ENCODE measurements at places on chromosomes 2 and 18.

DNA sequence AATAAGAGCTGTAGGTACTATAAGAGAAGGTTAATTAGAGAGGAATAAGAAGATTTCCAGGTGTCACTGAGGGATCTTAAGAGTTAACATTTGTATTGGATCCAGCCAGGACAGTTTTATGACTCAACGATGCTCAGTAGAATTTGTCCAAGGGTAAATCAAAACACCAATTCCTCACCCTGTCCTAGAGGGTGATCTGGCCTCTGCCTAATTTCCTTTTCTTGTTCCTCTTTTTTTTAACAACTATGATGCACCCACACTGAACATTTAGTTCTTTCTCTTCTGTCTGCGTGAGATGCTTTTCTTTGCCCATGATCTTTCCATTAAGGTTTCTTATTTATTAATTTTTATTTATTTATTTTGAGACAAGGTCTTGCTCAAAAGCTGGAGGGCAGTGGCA is 92.0 kb downstream of the PMS1 start:
- DNase-seq, result no peak

GRCh38 chr2:40281021-40281940 is 170.6 kb downstream of the SLC8A1 start:
- peak; percentile 65 for DNase-seq

DNA sequence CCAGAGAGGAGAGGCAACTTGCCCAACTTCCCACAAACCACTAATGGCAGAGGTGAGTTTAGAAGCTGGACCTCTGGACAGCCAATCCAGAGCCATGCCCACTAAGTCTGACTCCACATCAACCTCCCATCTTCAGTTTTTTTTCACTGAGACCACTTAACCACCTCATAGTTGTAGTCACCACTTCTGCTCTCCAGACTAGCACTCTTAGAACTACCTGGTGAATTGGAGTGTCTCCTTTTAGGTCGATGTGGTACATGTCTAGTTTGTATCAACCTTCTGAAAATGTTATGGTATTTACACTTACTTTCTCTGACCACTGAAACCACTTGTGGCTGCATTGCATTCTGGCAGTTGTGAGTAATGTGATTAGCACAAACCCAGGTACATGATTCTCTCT is 743.6 kb upstream of the FANCL start:
- DNase-seq, result no peak

GRCh38 chr2:225768741-225769140 is 369.2 kb downstream of the NYAP2 start:
- no peak for DNase-seq

DNA sequence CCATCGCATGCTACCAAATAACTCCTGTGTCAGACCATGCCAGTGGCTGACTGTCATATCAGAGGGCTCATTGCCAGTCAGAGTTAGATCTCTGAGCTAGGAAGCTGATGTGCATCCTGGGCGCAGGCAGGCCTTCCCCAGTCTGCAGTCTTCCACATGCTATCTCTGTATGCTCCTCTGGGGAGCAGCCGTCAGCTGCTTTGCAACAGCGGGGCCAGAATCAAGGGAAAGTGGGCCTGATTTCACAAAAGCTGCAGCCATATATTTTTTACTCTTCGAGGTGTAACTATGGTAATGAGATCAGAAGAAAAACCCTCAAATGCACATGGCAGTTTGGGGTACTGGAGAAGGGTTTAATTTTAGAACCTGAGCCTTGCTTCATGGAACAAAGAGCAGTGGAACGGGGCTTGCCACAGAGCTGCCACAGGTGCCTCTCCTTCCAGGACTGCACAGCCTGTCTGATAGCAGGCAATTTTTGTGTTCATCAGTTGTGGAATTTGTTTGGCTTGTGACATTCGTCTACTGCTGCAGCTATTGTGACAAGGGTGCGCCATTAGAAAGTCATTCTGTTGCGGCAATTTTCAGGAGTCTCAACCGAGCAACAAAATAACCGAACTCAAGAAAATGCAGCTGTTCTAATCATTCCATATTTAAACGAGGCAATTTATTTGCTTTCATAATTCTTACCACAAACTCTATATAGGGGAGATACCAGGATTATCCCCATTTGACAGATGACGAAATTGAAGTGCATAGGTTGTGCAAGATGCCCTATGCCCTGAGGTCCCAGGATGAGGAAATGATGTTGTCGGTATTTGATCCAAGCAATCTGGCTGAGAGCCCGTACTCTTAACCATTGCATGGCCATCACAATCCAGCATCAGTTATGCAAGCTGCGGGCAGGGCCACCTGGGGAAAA is 109.6 kb upstream of the CYRIA start:
- no peak for DNase-seq

DNA sequence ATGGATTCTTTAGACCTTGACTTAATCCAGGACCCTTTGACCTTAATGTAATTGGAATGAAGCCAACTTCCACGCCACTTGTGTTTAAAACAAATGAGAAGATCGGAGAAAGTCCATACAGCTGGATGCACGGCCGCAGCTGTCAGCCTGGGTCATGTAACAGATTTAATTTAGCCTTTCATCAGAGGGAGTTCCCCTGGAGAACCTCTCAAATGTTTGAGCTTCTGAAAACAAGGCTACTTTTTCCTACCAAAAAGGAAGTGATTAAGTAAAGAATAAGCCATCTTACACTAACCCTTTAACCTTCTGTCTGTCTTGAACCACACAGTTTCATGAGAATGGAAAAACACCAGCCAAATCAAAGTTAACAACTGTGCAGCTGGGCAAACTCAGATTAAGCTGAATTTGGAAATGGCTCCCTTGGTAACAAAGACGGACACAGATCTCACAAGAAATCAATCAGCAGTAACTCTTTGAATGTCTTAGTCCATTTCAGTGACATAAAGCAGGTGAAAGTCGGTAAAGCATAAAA is 103.6 kb downstream of the DOCK10 start:
- peak; percentile 82 for DNase-seq

DNA sequence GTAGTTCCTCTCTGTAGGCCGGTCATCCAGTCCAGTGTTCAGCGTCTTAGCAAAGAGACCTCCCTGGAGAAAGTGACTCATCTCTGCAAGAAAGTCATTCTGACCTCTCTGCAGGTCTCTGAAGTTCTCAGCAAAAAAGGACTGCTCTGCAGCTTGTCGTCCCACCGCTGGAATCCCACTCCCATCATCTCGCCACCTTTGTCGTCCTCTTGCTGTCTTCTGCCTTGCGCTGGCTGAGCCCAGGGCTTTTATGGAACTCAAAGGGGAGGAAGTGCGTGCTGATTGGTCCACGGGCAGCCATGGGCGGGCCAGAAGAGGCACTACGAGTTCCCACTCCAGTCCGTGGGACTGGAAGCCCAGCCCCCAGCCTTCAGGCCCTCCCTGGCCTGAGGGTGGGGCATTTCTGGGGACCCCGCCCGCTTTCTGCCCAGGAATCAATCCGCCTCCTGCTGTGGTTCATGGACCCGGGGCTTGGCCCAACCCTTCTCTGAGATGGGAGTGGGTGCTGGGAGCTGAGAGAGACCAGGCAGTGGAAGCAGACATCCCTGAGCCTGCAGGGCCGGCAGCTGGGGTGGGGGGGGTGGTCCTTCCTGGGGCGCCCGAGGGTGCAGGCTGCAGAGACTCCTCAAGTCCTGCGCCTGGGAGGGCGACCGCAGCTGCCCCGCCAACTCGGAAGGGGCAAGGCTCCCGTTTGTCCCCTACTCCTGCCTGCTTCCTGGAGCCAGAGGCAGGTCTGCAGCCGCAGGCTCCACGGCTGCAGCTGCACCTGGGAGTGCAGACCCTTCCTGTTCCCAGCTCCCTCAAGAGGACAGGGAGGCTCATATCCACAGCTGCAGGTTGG is 660.7 kb upstream of the RAB6C start:
- no peak for DNase-seq

GRCh38 chr2:186748354-186748753 is 54.5 kb downstream of the FAM171B start:
- DNase-seq, result no peak

DNA sequence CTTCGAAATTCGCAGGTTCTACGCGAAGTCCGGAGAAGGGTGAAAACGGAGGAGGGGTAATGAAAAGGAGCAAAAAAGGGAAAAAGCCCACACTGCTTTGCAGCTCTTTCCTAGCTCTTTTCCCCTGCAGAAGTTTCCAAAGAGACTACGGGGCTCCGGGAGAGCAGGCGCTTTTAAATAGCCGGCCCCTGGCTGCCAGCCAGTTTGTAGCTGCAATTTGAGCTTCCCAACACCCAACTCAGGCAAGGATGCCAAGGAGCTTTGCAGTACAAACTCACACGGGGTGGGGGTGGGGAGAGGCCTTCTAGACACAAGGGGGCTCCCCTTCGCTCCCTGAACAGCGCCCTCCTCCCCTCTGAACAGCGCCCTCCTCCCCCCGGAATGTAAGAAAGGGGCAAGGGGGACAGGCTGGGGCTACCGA is at the start of gene IGFBP5:
TSS of gene IGFBP5 (minus strand) at position 149 of the 421 bp plus-strand sequence. CDS start 774 bp downstream, outside the sequence.
- DNase-seq, result no peak

- no peak for DNase-seq
These were observed 811.1 kb upstream of the SALL3 start for GRCh38 chr18:78168526-78168925.

GRCh38 chr2:145034511-145034910 is 514.6 kb upstream of the ZEB2 start:
- DNase-seq, result no peak

GRCh38 chr2:162072976-162073887 is 783 bp downstream of the DPP4 start:
- DNase-seq, result no peak

DNA sequence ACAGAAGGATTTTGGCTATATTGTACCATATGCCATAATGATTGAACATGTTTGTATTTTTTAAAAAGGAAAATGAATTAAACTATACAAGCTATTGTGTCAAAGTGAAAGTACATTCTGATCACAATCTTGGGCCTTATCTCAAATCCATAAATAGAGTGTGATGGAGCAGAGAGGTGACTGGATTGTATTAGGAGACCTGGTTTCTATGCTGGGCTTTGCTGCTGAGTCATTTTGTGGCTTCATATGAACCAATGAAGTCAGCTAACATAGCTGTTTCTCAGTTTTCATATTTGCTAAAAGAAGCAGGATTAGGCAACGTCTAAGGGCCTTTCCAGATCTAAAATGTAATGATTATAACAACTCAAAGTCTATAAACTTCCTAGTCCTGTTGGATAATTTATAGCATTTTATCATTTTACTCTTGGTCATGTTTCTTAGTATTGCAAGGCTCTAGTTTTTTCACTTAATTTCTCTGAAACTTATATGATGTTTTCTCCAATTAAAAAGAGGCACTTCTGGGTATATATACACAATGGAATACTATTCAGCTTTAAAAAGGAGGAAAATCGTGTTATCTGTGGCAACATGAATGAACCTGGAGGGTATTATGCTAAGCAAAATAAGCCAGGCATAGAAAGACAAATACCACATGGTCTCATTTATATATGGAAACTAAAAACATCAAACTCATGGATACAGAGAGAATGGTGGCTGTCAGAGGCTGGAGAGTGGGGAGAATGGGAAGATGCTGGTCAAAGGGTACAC is 112.3 kb downstream of the MEP1B start:
- no peak for DNase-seq

DNA sequence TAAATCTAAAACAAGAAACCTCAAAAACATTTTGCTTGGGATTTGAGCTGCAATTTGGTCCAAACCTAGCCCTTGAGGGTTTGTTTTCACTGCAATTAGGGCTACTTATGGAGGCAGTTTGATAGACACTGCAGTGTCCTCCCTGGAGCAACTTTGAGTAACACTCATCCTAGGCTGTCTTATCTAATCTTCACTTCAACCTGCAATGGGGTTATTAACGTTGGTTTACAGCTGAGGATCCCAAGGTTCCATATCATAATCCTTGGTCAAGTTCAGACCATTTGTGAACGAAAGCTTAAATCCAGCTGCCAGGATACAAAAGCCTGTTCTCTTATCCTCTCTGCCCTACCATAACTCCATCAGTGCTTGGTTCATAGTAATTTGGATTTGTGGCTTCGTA is 2.5 kb downstream of the ANXA4 start:
- DNase-seq, result no peak

DNA sequence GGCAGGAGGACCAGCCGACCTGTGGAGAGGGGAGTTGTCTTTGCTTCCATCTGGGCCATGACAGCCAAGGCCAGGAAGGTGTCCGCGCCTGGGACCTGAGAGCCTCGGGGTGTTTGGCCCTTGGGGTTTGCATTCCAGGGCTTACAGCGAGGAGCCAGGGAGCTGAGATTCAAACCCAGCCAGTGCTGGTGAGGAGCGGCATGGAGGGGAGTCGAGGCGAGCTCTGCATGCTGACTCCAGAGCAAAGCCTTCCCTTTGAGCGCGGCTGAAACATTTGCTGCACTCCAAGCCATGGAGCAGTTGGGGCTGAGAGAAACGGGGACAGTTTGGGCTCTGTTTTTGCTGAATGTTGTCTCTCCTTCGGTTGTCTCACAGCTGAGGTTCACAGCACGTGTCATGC is 77.4 kb downstream of the TWIST2 start:
- DNase-seq, result no peak

DNA sequence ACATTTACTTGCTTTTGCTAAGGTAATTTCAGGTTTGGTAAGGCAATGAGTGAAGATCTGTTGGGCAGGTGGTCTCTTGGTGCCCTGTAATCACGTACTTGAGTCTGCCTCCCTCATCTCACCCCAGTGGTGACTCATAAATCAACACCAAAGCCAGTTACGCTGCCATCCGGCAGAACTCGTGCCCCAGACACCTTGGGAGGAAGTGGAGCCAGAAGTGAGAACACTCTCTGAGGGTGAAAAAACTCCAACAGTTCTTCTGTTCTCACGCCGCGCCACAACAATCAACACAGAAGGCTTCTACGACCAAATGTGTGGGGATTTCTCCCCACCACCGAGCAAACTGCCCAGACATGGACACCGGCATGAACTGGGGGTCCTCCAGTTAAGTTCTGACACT is 206.2 kb downstream of the ARL4C start:
- DNase-seq, result peak; percentile 38
